ENCODE measurements at places on chromosomes 12 and 14.

DNA sequence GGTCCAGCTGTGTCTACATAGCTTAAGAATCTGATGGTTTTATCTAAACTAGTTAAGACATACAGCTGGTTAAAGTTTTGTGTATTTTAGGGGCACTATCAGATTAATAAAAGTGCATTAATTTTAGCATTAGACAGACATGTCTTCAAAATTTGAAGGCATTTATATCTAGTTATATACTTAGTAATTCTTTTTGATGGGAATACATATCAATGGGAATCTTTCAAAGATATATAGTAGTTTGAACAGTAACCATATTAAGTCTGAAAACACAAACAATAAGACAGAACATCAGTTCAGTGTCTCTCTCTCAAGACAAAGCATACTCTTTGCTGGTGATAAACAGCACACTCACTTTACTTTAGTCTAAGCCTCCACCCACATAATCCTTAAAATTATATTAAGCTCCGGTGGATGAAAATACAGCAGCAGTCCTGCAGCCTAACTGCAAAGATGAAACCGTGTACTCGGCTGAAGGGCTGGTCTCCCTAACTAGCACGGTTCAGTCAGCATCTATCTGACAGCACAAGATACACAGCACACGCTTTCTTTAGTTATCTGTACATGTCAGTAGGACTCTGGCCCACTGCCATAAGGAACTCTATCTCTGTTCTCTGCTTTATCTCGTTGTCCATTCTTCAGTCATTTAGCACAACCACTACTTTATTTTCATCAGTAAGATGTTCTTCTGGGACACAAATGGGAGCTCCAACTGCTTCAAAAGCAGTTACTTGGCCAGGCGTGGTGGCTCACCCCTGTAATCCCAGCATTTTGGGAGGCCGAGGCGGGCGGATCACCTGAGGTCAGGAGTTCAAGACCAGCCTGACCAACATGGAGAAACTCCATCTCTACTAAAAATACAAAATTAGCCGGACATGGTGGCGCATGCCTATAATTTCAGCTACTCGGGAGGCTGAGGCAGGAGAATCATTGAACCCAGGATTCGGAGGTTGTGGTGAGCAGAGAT, 80.5 kb downstream of the MED13L start:
- DNase-seq: no peak

DNA sequence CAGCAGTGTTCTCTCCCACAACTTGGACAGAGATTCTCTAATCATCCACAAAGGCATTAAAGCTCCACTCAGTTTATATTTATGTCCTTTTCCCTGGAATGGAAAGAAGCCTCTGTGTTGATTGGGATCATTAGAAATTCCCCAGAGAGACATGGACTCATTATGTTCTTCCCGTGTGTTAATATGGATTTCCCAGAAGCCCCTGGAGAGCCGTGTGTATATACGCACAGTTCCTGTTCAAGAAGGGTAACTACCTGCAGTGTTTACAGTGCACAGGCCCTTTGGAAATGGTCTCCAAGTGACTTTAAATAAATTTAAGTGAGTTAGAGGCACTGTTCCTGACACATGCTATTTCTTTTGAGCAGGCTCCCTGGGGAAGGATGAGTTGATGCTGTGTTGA, 428.0 kb upstream of the TMTC1 start:
- DNase-seq: no peak

- DNase-seq: no peak
Observed at GRCh38 chr12:20805921-20806320, 4.6 kb upstream of the SLCO1B3 start.

GRCh38 chr12:5485454-5485853, 53.5 kb downstream of the NTF3 start:
- no peak for DNase-seq

DNA sequence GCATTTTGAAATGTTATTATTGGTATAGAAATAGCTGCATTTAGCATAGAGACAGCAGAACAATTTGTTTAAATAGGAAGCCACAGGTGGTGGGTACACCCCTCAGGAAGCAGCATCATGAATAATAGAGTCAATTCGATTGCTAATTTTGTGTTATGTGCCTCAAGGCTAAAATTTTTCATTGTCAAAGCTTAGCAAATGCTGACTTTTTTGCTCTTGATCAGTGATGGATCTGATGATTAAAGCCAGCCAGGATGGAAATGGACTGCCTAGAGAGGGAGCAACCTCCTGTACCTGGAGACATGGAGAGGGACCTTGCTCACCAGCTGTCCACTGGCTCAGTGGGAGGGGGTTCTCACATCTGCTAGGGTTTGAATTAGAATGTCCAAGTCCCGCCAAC, 4.5 kb upstream of the KRT8 start:
- DNase-seq: no peak

DNA sequence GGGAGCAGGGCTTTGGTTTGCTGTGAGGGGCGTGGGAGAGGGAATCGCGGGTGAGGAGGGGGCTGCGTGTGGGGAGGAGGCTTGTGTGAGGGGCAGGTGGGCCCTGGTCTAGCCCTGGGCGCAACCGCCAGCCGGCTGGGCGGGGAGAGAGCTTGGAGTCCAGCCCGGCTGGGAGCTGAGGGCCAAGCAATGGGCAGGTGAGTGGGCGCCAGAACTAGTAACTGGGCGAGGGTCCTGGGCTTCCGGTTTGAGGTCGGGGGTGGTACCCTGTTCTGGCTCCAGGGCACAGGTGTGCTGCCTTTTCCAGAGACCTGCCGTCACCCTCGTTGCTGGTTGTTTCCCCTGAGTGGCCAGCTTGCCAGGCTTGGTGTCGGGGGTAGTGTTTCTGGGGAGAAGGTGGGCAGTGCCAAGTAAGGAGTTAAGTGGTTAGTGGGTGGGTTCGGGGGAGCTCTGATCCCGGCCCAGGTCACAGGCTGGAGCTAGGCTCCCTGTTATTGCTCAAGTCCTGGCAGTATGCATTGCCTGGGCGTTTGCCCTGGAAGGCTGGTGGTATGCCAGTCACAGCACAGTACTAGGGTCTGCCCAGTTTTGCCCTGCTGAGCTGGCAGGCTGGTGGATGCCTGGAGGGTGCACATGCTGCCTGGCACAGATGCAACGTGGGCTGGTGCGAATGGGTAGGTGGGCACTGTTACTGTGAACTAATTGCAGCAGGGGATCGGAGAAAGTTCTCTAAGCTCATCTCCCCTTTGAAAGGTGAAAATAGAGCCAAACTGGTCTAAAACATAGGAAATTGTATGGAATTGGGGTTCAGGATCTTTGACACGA, 683 bp downstream of the CIPC start:
- DNase-seq: no peak

GRCh38 chr12:72828662-72829324, 556.6 kb downstream of the TRHDE start:
- no peak for DNase-seq

- DNase-seq: no peak
Observed at GRCh38 chr14:73239393-73240241, 2.3 kb downstream of the PAPLN start.

- DNase-seq: no peak
Observed at GRCh38 chr14:21923820-21924219, 250.2 kb upstream of the OR4E1 start.
